ENCODE measurements at places on chromosomes 5 and 9.

DNA sequence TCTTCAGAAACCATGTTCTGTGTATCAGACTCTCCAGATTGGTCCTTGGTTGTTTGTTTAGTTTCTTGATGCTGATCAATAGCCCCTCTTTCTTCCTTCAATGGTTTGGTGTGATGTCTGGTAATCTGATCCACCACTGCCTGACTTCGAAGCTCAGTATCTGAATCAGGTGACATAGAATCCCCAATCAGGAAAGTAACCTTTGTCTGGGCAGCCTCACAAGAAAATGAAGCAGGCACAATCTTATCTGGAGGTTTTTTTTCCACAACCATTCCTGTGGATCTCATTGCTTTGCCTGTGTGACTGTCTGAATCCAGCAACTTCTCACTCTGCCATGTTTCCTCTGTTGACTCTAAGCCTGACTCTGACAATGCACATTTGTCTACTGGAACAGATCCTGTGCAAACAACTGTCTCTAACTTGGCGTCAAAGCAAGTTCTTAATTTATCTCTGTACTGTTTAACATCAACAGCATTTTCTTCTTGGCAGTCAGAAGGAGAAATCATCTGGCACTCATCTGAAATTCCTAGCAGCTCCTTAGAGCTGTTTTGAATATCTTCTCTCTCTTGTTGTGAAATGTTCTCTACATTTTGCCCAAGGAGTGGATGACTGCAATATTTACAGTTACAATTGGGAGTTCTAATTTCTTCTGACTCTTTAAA, 37.1 kb upstream of the RAPGEF6 start:
- DNase-seq: no peak

- DNase-seq: no peak
Observed at GRCh38 chr5:94374336-94374735, 244.1 kb downstream of the KIAA0825 start.

DNA sequence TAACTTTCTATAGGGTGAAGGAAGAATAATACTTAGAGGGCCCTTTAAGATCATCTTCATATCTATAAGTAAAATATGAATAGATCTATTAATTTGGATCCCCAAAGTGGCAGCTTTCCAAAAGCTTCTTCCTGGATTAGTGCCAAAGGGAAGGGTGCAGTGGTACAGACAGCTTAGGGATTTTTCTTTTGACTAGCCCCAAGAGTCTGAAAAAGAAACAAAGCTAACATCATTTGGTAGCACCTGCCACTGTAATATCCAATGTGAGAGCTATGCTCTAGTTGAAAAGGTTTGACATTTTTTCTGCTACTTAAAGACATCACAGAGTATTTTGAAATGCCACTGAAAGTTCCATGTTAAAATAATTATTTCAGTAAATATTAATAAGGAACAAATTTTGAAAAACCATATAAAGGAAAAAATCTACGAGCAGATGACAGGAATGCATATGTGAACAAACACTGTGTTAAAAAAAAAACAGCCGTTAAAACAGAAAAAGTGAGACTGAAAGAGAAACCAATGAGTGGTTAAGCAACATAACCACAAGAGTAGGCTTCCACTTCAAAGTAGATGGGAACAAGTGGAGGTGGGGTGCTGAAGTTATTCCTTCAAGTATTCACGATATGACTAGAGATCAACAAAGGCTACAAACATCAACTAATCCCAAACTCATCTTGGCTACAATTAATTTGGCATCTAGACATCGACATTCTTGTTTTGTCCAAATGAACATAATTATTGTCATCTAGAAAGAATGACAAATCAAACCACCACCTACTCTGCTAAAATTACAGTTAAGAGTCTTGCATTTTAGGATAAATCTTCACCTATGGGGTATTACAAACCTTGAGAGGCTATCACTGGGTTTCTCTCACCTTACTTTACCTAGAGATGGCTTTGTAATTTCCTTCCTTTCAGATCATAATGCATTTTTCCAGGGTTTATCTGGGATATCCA, 137.5 kb downstream of the CPLANE1 start:
- DNase-seq: no peak

DNA sequence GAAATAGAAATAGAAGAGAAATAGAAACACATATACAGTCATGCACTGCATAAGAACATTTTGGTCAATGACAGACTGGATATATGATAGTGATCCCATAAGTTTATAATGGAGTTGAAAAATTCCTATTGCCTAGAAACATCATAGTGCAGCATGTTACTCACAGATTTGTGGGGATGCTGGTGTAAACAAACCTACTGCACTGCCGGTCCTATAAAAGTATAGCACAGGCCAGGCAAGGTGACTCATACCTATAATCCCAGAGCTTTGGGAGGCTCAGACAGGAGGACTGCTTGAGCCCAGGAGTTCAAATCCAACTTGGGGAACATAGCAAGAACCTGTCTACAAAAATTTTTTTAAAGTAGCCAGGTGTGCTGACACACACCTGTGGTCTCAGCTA, 240.6 kb upstream of the MAP3K1 start:
- no peak for DNase-seq

GRCh38 chr9:12464910-12465512, 228.2 kb upstream of the TYRP1 start:
- no peak for DNase-seq

- no peak for DNase-seq
Observed at GRCh38 chr5:157214415-157214814, 33.8 kb downstream of the ITK start.

DNA sequence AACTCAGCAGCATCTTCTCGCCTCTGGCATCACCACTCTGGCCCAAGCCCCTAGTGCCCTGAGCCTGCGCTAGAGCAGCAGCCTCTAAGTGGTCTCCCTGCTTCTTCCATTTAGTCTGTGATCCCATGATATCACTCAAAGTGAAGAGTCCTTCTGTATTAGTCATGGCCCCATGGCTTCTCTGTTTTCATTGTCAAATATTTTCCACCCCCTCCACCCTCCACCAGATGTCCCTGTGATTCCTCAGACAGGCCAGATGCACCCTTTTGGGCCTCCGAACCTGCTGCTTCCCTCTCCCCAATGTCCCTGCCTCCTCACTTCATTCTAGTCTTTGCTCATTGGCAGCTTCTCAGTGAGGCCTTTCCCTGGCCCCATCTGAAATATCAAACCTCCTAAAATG, 299.2 kb downstream of the SPOCK1 start:
- DNase-seq: no peak

DNA sequence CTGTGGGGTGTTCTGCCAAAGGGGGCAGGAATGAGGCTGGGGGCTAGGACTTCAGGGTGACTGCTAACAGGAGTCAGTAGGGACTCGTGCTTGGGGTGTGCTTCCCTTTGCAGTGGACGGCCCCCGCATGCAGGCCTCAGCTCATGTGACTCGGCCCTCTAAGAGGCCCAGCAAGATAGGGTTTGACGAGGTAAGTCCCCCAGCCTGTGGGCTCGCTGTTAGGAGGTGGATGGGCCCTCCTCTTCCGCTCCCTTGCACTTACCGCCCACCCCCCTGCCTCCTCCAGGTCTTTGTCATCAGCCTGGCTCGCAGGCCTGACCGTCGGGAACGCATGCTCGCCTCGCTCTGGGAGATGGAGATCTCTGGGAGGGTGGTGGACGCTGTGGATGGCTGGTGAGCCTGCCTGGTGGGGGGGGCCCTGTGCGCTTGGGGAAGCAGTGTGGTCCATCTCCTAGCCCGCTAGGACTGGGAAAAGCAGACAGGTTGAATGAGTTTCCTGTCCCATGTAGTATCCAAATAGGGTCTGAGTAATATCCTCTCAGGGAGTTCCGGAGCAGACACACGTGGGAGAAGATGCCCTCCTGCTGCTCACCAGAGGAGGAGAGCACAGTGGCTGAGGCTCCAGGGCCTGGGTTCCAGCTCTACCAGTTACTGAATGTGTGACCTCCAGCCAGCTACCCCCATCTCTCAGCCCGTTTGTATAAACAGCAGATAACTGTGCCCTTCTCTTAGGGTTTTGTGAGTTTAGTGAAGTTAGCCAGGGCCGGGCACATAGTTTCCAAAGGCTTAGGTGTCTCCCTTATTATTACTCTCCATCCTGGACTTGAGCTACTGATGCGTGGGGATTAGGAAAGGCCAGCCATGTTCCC, 8.2 kb downstream of the CERCAM start:
- no peak for DNase-seq

DNA sequence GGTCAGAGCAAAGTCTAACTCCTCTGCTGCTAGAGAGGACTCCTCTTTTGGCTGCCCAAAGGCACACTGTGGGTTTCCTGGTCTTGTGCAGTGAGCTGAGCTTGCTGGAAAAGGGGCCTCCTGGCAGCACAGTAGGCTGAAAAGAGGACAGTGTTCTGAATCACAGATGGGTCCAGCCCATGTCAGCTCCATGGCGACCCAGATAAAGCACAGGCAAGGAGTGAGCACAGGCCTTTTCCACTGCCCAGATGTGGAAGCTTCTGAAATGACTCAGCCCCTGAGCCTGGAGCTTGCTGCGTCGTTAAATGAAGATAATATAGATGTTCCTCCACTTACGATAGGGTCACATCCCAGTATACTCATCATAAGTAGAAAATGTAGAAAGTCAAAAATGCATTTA, 8.1 kb downstream of the CCDC180 start:
- DNase-seq: no peak

- no peak for DNase-seq
Observed at GRCh38 chr5:111901296-111901695, 144.3 kb upstream of the NREP start.

DNA sequence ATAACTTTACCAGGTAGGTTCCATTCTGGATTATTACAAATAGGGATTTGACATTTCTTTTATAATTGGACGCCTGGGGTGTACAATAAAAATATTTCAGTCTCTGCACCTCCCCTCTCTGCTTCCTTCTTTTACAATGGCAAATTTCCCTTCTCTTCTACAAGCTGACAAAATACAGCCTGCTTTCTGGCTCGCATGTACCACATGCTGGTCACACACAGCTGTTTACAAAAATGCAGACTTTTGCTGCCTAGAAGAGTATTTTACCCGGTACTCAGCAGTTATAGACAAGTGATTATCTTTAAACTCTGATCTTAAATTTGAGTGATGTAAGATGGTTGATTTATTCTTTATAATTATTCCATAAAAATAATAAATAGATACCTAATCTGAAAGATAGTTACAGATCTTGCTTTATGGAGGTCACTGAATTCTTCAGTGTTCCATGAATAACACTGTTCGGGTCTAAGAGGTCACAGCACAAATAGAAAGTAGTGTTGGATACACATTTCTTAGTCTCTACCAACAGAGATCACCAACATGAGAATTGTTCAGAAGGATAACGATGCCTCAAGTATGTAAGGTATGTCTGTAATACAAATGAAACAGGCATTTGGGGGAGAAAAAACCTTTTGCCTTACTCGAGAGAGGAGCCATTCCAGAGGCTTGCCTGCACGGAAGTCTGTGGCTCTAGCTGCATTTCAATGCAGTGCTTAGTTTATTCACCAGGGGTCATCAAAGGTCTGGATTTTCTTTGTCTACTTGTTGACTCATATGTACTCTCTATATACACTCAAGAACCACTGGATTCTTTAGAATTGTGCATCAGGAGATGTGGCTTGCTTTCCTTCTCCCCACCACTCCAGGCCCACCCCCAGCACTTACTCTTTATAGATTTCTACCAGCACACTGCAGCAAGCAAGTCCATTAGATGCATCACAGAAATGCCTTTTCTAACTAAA, 206.6 kb upstream of the RFX3 start:
- DNase-seq: no peak

- no peak for DNase-seq
Observed at GRCh38 chr5:108148715-108149139, 233.2 kb downstream of the FBXL17 start.

- DNase-seq: no peak
Observed at GRCh38 chr9:128908372-128908771, 12.4 kb upstream of the PHYHD1 start.

- DNase-seq: no peak
Observed at GRCh38 chr9:108296056-108296455, 559.7 kb downstream of the ACTL7B start.

GRCh38 chr5:35082530-35082929, 34.8 kb upstream of the AGXT2 start:
- no peak for DNase-seq

DNA sequence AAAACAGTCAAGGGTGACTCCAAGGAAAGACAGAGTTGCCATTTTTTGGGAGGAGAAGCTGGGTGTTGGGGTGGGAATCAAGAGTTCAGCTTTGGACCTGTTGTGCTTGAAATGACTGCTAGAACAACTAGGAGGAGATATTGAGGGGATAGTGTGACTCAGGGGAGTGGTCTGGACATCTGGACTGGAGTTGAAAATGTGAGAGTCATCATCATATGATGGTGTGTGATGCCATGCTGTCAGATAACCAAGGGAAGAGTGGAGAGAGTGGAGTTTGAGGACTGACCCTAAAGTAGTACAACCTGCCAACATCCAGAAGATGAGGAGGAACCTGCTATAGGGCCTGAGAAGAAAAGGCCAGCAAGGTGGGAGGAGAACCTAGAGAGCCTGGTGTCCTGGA, 199.7 kb downstream of the ARHGEF28 start:
- DNase-seq: no peak

- DNase-seq: no peak
Observed at GRCh38 chr9:18263377-18263776, 210.6 kb upstream of the ADAMTSL1 start.

- no peak for DNase-seq
Observed at GRCh38 chr5:80125962-80126480, 90.9 kb downstream of the THBS4 start.

DNA sequence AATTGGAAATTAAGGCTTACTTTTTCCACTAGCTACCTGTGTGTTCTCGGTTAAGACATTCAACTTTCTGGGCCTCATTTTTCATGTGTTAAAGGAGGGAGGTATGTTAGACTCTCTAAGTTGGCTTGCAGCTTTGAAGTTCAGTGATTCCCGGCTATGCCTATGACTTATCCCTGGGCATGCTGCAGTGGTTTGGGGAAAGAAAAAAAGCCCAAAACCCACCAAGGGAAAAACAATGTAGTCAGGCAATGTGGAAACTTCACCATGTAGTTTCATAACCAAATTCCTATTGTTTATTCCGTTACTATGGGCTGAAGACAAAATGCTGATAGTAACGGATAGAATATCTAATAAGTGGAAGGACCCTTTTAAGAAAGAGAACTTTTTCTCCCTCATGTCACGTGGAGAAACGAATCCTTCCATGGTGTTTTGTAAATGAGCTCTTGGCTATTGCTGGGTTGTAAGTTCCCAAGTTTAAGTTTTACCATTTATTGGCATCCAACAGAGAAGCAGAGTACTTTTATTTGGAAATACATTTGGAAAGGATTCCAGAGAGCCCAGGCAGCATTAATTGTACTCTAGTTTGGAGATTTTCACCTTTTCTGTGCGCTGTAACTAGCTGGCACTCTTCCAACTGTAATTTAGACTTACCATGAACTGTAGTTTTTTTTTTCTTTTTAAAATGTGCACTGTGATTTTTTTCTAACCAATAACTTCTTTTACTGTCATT, 84.9 kb upstream of the MPDZ start:
- no peak for DNase-seq

DNA sequence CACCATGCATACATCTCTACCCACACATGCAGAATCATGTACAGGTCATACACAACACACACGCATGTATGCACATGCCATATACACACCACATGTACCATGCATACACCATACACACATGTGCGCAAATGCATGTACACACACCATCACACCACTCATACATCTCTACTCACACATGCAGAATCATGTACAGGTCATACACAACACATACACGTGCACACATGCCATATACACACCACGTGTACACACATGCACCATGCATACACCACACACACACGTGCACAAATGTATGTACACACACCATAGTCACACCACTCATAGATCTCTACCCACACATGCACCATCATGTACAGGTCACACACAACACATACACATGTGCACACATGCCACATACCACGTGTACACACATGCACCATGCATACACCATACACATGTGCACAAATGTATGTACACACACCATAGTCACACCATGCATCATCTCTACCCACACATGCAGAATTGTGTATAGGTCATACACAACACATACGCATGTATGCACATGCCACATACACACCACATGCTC, 14.0 kb downstream of the GRIN1 start:
- no peak for DNase-seq
